ENCODE measurements at places on chromosomes 12 and 14.
A peak's percentile ranks its signal among the peaks of the same experiment; 100 is the strongest.

- no peak for DNase-seq
Measured at GRCh38 chr12:636632-637031, 26.6 kb downstream of the NINJ2 start.

DNA sequence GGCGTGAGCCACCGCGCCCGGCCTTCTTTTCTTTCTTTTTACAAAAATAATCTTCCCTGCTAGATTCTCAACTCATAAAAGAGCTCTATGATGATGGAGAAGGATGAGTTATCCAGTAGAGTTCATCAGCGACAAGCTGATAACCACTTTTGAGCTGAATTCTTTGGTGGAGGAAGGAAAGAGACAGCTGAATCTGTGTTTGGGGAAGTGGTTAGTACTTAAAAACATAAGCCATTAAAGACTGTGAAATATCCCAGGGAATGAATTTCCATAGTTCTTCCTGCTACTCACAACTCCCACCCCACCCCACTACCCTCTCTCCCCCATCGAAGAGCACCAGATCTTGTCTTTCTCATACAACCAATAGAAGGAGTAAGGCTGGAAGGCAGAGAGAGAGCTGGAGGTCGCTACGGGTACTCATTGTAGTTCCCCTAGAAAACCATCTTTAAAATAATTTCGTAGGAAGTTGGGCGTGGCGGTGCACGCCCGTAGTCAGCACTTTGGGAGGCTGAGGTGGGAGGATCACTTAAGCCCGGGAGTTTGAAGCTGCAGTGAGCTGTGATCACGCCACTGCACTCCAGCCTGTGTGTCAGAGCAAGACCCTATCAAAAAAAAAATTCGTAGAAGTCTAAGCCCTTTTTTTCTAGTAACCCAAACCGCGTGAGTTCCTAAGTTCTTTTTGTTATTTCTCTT, 647 bp upstream of the ESPL1 start:
- DNase-seq, result peak; percentile 46

DNA sequence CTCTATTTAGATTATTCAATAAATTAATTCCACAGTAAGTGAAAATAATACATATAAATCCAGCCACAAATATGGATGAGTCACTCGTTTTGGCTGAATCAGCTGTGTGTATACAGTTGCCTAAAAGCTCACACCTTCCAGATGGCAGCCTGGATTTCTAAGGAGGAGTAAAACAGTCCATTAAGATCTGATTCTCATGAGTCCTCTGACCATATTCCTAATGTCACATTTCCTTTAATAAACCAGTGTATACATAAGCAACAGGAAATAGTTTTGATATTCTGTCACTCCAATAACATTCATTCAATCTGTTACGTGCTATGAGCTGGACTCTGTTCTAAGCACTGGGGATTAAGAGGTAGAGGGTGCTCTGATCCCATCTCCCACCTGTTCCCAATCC, 21.8 kb downstream of the MDM1 start:
- DNase-seq, result no peak

DNA sequence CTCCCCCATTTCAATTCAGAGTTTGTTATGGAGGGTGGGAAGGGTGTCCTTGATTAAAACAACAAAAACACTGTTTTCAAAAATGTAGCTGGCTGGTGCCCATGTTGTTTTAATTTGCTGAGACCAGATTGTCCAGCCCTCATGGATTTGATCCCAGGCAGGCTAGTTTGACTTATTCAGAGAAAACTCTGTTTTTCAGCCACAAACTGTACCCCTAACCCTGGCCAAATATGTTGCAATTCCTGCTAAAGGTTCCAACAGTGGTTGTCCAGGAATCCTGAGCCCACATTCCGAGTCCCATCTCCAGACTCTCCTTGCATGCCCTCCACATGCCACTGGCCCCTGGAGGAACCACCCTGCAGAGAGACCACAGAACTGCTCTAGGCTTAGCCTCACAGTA, 36.0 kb downstream of the MAP1LC3B2 start:
- DNase-seq, result no peak

DNA sequence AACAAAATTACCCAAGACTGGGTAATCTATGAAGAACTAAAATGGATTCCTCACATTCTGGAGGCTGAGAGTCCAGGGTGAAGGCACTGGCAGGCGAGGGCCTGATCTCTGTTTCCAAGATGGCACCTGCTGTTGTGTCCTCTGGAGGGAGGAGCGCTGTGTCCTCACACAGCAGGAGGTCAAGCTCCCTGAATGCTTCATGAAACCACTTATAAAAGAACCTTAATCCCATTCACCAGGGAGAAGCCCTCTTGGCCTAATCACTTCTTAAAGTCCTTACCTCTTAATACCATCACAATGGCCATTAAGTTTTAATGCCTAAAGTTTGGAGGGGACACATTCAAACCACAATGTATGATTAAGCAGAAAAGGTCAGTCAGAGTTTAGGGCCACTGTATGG, 172.4 kb downstream of the EMP1 start:
- no peak for DNase-seq

DNA sequence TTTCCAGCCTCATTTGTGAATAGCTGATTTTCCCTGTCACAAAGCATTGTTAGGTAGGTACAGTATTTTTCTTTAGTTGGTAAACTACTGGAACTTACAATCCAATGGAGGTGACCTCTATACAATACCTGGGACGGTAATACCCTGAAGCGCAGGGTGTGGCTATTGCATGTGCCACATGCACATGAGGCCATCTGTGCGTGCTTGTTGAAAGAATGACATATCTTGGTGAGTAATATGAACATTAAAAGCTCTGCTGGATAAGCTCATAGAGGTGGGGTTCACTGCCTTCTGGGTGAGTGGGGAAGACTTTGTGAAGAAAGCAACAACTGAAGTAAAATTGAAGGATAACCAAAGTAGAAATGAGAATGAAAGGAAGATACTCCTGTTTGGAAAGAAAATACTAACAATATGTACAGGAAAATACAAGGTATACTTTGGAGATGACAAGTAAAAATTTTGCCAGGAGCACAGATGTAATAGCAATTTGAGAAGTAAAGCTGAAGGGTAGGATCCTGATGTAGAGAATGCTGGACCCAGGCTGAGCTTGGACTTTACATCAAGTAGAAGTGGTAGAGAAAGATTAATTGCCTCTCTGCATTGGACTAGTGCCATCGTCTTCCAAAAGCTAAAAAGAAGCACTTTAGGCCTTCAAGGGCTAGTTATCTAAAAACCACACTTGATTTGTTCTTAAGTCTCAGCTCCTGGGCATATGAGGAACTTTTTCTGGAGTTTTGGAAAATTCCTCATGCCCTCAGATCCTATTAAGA, 97.1 kb downstream of the SLC38A6 start:
- no peak for DNase-seq

DNA sequence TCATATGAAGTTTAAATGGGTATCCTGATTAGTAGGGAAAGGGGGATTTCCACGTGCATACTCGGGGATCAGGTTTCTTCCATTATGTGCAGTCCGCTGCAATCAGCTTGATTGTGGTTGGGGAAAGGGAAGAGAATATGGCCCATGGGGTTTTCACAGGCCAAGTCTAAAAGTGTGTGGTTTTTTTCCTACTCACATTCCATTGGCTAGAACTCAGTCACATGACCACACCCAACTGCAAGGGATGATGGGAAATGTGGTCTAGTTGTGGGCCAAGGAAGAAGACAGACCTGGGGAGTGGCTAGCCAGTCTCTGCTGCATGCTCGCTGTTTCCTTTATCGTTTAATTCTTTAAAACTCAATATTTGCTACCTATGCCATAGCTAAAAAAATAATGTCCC, 105.1 kb downstream of the PRIMA1 start:
- DNase-seq, result peak; percentile 6

GRCh38 chr12:109461846-109462756, 15.0 kb downstream of the KCTD10 start:
- DNase-seq, result no peak

GRCh38 chr14:54120260-54120659, 163.6 kb upstream of the BMP4 start:
- no peak for DNase-seq

DNA sequence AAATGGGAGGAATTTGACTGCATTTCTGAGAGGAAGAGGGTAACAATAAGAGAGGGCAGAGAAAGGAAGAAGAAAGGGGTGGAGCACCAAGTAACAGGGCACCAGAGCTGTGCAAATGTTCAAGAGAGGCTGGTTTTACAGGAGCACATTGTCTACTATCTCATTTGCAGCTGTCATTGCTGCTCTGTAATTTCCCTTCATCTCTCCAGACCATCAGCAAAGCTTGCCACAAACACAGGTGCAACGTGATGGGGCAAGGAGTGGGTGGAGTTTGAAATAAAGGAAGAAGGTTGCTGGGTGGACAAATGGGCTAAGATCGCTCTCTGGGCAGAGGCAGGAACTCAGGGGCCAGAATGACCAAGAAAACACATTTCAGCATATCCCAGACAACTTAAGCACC, 47.9 kb upstream of the PLEKHG6 start:
- DNase-seq, result no peak
